ENCODE measurements at places on chromosomes 6 and 20. TPM values are rescaled to one million over a fixed set of nuclear protein-coding genes. Genes with fewer than 3 reads are reported as not detected.

PPIL6 gene
- 0.80 TPM for total RNA-seq

SYNDIG1 gene
- total RNA-seq, result 0.12 TPM

PPP1R18 gene
- total RNA-seq, result 77.3 TPM

MCHR2 gene
- total RNA-seq, result not detected

GPANK1 gene
- total RNA-seq, result 16.0 TPM

SLC17A1 gene
- not detected for total RNA-seq

PSORS1C2 gene
- not detected for total RNA-seq

PTGIS gene
- not detected for total RNA-seq

GMNN gene
- 88.4 TPM for total RNA-seq

HLA-DQA1 gene
- total RNA-seq, result not detected

TP53TG5 gene
- not detected for total RNA-seq

FITM2 gene
- 3.2 TPM for total RNA-seq

SEL1L2 gene
- not detected for total RNA-seq

TREML1 gene
- total RNA-seq, result not detected

CHD6 gene
- total RNA-seq, result 22.3 TPM

NOX3 gene
- total RNA-seq, result not detected

ANKRD6 gene
- 6.2 TPM for total RNA-seq

CRISP3 gene
- not detected for total RNA-seq

MICB gene
- 13.0 TPM for total RNA-seq

HS3ST5 gene
- 0.17 TPM for total RNA-seq

NCR2 gene
- not detected for total RNA-seq

ZC2HC1B gene
- total RNA-seq, result not detected

AKAP12 gene
- 430 TPM for total RNA-seq

SPATA2 gene
- total RNA-seq, result 5.3 TPM

NKX2-4 gene
- total RNA-seq, result not detected

All from epithelial cell of proximal tubule (primary cell).